ENCODE measurements at places on chromosomes 12 and 14.

GRCh38 chr14:103529383-103530365 lies 678 bp downstream of the TRMT61A start:
- no peak for DNase-seq

DNA sequence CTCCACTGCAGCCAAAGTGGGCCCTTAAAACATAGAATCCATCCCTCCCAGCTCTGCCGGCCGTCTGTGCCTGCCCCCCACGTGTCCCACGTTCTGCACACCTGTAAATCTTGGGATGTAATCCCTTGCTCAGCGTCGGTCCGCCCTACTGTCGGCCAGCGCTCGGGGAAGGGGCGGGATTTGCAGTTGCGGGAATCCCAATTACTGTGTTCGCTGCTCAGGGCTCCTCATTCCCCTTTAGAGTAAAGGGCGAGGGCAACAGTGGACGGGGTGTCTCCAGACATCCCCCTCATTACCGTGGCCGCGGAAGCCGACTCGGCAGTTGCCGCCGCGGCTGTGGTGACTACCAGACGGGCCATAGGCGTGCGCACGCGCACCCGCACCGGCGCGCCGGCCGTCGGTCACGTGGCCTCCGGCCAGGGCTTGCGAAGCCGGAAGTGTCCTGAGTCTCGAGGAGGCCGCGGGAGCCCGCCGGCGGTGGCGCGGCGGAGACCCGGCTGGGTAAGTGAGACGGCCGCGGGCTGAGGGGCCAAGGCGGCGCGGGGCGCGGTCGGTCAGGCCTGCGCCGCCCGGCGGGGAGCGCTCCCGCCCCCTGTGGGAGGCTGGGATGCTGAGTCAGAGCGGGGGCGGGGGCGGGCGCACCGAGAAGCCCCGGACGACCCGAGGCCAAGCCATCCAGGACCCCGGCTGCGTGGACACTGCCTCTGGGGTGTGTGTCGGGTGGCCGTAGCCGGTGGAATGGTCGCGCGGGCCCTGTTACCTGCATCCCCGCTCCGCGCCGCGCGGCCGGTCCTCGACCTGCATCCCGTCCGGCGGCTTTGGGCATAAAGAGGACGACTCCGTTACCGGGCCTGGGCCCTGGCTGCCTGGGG lies at the start of gene TBK1:
TBK1 (plus strand) TSS at position 434 of the 872 bp plus-strand sequence. CDS start 3,751 bp downstream, outside the sequence.
- peak; percentile 51 for DNase-seq

DNA sequence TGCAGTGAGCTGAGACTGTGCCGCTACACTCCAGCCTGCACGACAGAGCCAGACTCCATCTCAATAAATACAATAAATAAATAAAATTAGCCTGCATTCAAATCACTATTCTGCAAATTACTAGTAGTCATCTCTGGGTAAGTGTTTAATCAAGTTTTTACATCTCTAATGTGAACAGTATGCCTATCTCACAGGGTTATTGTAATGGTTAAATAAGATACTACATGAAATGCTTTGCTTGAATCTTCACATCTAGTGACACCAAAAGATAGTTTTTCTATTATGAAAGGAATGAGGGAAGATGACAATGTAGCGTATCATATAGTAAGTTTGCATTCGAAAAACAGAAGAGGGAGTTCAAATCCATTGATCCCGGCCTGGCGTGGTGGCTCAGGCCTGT lies 2.1 kb downstream of the SRSF9 start:
- no peak for DNase-seq

DNA sequence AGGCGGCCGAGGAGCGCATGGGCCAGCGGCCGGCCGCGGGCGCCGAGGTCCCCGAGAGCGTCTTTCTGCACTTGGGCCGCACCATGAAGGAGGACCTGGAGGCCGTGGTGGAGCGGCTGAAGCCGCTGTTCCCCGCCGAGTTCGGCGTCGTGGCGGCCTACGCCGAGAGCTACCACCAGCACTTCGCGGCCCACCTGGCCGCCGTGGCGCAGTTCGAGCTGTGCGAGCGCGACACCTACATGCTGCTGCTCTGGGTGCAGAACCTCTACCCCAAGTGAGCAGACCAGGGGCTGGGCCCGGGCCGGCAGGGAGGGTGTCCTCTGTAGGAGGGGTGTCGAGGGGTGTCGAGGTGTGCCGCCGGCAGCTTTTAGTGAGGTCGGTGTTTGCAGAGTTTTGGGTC lies 4.1 kb downstream of the TNFAIP2 start:
- DNase-seq: no peak

GRCh38 chr12:115190010-115190770 lies 506.2 kb upstream of the TBX3 start:
- DNase-seq: peak; percentile 29

DNA sequence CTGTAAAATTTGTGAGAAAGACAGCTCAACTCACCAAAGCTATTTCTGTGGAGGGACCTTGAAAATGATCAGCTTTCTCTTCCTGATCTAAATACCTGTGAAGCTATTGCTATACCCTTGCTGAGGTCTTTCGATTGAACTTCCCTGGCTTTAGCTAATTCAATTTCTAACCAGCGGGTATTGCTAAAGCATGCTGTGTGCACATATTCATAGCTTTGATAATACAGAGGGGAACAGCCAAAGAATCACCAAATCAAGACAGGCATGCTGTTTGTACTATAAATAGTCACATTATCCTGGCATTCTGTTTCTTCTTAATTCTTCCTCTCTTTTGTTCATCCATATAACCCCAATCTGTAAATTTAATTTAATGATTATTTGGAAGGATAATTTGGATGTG lies 233.0 kb downstream of the LRFN5 start:
- no peak for DNase-seq

GRCh38 chr12:95390932-95391331 lies 83.0 kb upstream of the METAP2 start:
- DNase-seq: no peak

GRCh38 chr14:104171029-104171697 lies 32.8 kb downstream of the KIF26A start:
- no peak for DNase-seq

- DNase-seq: no peak
Observed at GRCh38 chr12:5269846-5270245, 162.1 kb upstream of the NTF3 start.
